ENCODE measurements at places on chromosomes 4 and X. TPM values are rescaled to one million over a fixed set of nuclear protein-coding genes. Genes with fewer than 3 reads are reported as not detected.

DNA sequence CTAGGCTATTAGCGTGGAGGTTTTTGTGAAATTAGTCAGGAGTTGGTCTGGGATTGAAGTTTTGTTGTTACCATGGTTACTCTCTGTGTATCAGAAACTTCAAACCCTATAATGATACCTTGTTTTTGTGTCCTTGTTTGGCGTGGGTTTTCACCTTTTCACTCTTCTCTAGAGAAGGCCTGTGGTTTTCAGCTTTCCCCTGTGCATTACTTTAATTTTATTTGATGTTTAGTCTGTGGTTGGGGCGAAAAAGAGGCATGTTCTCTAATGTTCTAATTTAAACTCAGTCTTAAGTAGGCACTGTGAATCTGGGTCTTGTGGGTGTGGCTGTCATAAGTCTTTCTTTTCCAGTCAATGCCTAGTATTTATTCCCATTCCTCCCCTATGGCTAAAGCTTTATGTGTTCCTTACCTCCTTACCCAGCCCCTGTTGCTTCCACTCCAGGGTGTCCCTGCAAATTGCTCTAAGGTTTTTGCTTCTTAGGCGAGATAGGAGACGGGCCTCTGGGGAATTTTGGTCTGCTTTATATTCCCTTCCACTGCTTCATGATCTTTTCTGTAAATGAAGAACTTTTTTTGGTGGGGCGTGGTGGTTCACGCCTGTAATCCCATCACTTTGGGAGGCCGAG, 326.3 kb upstream of the ZCCHC13 start:
- DNase-seq: no peak

- no peak for DNase-seq
These were observed 8.5 kb downstream of the RAPGEF2 start for GRCh38 chr4:159111416-159111815.

DNA sequence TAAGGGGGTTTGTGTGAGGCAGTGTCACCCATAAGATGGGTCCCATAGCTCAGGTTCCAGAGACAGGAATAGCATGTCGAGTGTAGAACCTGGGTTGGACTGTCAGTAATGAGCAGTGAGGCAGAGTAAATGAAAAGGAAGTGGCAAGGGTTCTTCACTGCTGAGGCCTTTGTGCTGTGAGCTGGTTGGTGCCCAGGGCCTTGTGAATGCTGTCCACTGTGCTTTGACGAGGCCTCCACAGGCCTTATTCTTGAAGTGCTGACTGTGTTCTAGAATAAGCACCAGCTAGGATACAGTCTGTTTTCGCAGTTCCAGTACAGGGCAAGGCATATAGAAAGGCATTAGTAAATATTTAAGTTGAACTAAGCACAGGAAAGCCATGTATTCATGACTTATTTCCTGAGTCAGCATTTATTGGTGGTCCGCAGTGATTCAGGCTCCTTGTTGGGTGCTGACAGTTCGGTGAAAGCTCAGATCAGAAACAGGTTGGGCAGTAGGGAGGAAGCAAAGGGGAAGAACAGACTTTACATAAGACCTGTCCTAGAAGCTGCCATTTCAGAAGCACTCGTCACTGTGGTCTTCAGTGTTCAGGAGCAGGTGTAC, 25.6 kb upstream of the TADA2B start:
- no peak for DNase-seq

DNA sequence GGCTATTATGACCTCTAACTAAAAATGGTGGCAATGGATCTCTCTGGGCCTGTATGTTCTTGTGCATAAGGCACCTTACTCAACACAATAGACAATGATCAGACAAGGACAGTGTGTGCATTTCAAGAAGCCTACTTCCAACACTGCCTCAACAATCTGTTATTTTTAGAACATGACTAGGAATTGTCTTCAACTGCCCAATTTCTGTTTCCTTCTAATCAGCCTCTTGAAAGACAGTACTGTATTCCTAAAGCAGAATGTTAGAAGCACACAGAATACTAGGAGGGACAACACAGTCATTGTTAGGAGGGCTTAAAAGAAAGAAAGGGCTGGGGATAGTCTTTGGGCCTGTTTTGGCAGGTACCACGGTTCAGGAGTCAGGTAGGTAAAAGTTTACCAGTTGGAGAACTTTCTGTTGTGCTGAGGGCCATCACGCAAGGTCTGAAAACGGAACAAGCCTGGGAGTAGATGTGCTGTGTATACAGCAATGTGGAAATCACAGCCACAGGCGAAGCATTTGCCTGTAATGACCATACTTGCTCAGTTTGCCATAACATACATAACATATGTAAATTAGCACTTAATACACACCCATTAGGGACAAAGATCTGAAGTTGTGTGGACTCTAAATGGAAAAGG, 100.8 kb upstream of the ATXN3L start:
- no peak for DNase-seq

GRCh38 chrX:12245650-12246645, 107.7 kb downstream of the FRMPD4 start:
- DNase-seq: no peak

- no peak for DNase-seq
These were observed 74.2 kb downstream of the CT47B1 start for GRCh38 chrX:120801426-120801825.

DNA sequence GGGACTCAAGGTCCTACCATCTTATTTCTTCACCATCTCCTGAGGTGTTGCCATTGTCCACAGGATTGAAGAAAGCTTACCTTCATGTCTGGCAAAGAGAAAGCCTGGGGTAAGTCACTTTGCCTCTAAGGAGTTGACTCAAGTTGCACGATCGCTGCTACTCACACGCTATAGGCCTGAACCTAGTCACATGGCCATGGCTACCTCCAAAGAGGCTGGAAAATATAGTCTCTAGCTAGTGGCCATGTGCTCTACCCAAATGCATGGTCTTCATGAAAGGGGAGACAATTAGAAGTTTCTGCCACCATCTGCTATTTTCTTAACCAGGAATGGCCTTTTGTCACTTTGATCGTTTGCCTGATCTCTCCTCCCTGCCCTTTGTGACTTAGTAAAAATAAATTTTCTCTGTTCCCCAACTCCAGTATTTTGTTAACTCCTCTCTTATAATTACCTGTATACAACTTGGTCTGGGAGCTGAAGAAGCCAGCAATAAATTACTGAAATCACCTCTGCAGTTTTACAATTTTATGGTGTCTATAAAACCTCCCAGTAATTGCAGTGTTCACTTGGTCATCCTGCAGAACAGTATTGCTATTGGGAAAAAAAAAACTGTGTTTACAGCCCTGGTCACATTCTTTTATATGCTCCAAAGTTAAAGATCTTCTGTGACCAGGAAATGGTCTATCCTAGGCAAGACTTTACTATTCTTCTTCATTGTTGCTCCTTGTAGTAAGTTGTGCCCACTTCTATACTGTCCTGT, 126.7 kb upstream of the TSPAN5 start:
- no peak for DNase-seq

- DNase-seq: no peak
These were observed 221.8 kb downstream of the DACH2 start for GRCh38 chrX:86369847-86370630.

- no peak for DNase-seq
These were observed 512.7 kb upstream of the FAT1 start for GRCh38 chr4:187236209-187236890.

DNA sequence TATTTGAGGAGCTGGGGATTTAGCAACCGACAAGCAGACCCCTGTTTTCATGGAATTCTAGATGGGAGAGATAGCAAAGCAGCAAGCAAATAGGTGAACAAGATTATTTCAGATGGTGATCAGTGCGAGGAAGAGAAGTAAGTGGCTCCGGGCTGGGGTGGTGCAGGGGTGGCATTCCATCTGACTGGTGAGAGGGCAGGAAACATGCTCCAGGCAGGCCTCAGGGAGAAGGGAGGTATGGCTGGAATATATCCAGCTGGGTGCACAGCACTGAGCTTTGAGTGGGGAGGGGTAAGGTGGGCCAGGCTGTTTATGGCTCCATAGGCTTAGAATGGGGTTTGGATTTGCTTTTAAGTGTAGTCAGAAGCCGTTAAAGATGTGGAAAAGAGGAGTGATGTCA, 21.2 kb downstream of the PTTG2 start:
- DNase-seq: no peak

Gene FGFBP1
- total RNA-seq: not detected

Gene ARSJ
- total RNA-seq: 2.2 TPM

Gene RAB41
- not detected for total RNA-seq

Gene ARL13A
- total RNA-seq: not detected

Data from left lobe of liver (tissue), 2 donors.